ENCODE measurements at places on chromosomes 13 and 19. TPM values are rescaled to one million over a fixed set of nuclear protein-coding genes. Genes with fewer than 3 reads are reported as not detected.

Gene LILRA2
- not detected for total RNA-seq

Gene MYPOP
- total RNA-seq, result 3.6 TPM

Gene NOVA2
- not detected for total RNA-seq

Gene TSHZ3
- total RNA-seq, result 6.6 TPM

Gene TLE6
- total RNA-seq, result 0.51 TPM

Gene CEACAM7
- total RNA-seq, result not detected

Gene LAIR1
- total RNA-seq, result not detected

Gene CPB2
- not detected for total RNA-seq

Gene NDUFA7
- 63.6 TPM for total RNA-seq

Gene C19orf38
- total RNA-seq, result not detected

Gene DOCK6
- total RNA-seq, result 52.5 TPM

Gene PALM
- total RNA-seq, result 6.0 TPM

Gene SRRM5
- total RNA-seq, result 0.16 TPM

Gene SIGLEC6
- not detected for total RNA-seq

Gene PRODH2
- total RNA-seq, result not detected

Gene AP1M2
- total RNA-seq, result 51.0 TPM

Gene UQCRFS1
- total RNA-seq, result 60.8 TPM

Gene KLK8
- total RNA-seq, result not detected

Gene CTXN1
- 11.9 TPM for total RNA-seq

Gene DIAPH3
- 33.1 TPM for total RNA-seq

Gene OR10H3
- not detected for total RNA-seq

Gene CEACAM1
- 0.13 TPM for total RNA-seq

Gene KIRREL2
- 0.16 TPM for total RNA-seq

Gene IGFL3
- not detected for total RNA-seq

Gene UBE2L5
- total RNA-seq, result not detected

Gene CEACAM20
- total RNA-seq, result not detected

Gene GDF15
- total RNA-seq, result 20.4 TPM

Gene SIAH3
- 0.16 TPM for total RNA-seq

Gene KCNK6
- total RNA-seq, result 8.5 TPM

Gene UNC13A
- 0.16 TPM for total RNA-seq

Gene TMIGD2
- total RNA-seq, result not detected

Gene NLRP9
- total RNA-seq, result not detected

Gene CGB1
- total RNA-seq, result 3.7 TPM

Gene HCN2
- total RNA-seq, result 2.8 TPM

Gene CLEC4M
- total RNA-seq, result not detected

Gene DBP
- 17.7 TPM for total RNA-seq

Gene SIGLEC14
- total RNA-seq, result not detected

Gene TUBA3C
- total RNA-seq, result not detected
